ENCODE measurements at places on chromosomes 2 and 18.

DNA sequence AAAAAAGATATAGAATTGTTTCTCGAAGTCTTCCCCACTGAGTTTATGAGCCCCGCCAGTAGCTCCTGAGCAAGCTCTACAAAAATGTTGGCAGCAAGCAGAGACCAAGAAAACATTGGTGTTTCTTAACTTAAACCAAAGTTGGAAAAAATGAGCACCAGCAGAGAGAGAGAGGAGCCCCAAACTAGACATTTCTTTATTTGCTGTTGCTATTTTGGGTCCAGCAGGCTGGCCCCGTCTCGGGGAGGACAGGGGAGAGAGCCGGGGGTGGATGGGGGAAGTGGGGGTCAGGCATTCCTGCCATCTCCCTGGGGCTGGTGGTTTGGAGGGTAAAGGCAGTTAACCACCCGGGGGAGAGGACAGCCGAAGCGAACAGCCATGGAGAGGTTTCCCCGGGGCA lies 113.0 kb downstream of the DYSF start:
- no peak for DNase-seq

DNA sequence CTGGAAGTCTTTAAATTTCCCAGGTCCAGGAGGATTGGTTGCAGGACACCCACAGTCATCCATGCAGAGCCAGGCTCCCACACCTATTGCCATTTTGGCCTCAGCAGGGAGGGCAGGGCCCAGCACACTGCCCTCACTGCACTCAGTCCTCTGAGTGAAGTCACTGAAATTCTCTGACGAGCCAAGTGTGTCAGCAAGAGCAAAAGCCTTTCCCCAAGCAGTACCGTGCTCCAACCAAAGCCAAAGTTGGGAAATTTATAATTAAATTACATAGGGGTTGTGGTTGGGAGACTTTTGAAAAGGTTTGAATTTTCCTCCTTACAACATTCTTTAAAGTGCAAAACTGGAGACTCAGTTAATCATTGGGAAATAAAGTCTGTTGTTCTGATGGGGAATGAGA lies 98.5 kb upstream of the CD226 start:
- no peak for DNase-seq

DNA sequence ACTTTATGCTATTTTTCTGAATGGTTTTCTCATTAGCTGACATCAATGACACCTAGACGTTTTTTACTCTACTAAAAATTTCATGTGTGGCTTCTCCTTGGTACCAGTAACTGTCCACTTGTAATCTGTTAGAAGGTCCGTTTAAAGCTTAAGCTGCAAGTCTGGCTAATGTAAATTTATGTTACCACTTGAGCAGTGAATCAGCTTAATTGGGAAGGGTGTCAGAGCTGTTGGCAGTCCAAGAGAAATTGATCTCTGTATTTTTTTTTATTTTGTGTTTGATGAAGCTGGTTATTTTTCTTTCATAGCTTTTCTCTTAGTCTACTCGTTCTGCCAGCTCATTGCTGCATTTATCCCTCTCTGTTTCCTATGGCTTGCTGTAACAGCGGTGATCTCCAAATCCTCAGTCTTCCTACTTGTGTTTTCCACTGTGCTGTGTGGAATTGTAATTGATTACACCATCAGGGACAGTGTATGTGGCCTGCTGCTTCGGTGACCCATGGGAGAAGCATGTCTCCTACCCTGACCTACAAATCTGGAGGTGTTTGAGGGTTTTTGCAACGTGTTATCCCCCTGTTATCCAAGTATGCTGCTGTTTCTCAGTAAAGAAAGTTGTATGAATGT lies 724.2 kb upstream of the REG3G start:
- no peak for DNase-seq

GRCh38 chr2:215362562-215362904 lies 50.7 kb downstream of the ATIC start:
- DNase-seq = no peak

GRCh38 chr18:47953471-47953931 lies 23.0 kb upstream of the SMAD2 start:
- peak; percentile 78 for DNase-seq

DNA sequence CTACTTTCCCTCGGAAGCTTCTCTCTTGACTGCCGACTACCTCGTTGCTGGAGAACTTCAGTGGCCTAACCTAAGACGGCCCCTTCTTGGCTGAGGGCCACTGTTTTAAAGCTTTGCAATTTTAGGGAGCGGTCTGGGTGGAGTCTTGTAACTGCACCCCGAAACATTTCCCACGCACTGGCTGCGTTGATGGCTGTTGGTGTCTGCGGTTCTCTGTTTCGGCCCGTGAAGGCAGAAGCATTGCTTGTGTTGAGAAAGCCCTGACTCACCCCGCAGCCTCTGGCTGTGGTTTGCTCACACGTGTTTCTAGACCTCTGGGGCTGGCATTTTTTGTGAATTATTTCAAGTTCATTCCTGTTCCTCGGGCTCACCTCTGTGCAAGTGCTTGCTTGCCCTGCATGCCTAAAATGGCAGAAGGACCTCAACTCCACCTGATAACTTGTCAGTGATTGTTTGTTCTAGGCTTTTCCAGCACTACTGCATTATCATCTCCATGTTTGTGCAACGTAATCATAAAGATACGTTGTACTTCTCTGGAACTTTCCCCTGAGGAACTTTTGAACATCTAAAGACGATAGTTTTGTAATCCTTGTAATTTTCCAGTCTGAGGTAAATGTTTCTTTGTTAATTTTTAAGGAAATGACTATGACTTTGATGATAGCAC lies 94.2 kb upstream of the DLX2 start:
- DNase-seq = no peak

GRCh38 chr2:197599285-197599965 lies 76.0 kb downstream of the RFTN2 start:
- peak; percentile 47 for DNase-seq

DNA sequence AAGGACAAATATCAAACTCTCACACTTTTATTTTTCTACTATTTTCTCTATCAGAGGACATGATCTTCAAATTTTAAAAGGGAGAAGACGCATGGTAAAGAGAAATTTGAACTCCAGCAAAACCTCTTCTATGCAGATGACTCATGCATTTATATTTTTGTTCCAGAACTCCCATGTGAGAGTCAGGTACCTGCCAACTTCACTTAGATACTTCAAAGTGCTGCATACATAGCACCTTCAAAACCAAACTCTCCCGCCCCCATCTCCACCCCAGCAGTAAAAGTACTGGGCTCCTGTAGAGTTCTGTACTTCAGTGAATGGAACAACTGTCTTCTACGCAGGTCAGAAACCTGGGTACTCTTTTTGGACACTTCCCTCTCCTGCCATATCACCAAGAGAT lies 398.3 kb downstream of the TGIF1 start:
- no peak for DNase-seq

- no peak for DNase-seq
These were observed 1739.1 kb upstream of the PIK3C3 start for GRCh38 chr18:40215979-40216378.

- no peak for DNase-seq
These were observed 291.6 kb downstream of the TNS1 start for GRCh38 chr2:217711188-217711587.

DNA sequence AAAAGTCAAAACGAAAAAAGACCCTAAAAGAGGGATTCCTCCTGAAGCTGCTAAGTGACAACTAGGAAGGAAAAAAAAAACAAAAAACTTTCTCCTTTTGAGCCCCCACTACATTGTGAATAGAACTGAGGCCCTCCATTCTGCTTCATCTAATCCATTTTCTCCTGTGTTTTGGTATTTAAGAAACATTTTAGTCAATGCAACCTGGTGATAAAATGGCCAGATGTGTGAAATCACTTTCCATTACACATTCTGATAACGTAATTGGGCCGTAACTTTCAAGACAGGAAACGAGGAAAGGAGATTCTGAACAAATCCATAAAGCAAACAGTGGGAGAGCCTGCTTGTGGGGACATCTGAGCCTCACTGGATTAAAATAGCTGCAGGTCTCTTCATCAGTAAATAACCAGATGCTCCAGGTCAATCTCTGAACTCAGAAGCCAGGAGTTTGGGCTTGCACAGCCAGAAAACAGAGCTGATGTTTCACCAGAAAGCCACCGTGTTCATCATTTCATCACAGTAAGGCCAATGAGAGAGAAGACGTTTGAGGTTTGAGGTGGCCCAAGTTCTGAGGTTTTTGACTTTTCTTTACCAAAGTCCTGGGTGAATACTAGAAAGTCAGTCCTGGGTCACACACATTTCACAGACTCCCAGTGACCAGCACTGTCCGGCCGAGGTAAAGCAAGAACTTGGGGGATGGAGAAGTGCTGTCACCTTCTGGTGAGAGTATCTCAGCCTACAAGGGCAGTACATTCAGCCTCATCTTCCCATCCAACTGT lies 47.8 kb downstream of the TGFA start:
- no peak for DNase-seq

- DNase-seq = no peak
These were observed 894.9 kb upstream of the CDH2 start for GRCh38 chr18:29071869-29072268.

- peak; percentile 79 for DNase-seq
These were observed 48.5 kb upstream of the LRPPRC start for GRCh38 chr2:44044281-44044720.

DNA sequence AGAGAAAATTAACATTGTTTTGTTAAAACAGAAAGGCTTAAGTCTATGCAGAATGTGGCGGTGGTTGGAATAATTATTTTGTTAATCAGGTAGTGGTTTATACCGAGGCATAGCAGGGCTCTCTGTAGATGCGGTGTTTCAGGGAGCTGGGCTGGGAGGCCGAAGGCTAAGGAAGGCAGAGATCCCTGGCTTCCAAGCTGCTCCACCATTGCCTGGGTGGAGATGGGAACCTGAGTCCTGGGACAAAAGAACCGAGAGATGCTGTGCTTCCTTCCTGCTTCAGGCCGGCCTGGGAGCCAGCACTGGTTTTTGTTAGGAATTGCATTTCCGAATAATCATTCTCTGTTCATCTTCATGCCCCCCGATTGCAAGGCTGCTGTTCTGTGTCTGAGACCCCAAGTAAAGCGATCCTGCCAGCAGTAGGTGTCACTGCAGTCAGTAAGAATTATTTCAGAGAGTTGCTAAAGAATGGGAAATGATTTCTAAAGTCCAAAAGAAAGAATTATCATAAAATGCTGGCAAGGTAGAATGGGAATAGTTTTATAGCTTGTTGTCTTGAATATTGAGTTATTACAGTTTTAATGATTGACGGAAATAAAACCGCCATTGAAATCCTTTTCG lies 824.9 kb downstream of the GALR1 start:
- DNase-seq = no peak

DNA sequence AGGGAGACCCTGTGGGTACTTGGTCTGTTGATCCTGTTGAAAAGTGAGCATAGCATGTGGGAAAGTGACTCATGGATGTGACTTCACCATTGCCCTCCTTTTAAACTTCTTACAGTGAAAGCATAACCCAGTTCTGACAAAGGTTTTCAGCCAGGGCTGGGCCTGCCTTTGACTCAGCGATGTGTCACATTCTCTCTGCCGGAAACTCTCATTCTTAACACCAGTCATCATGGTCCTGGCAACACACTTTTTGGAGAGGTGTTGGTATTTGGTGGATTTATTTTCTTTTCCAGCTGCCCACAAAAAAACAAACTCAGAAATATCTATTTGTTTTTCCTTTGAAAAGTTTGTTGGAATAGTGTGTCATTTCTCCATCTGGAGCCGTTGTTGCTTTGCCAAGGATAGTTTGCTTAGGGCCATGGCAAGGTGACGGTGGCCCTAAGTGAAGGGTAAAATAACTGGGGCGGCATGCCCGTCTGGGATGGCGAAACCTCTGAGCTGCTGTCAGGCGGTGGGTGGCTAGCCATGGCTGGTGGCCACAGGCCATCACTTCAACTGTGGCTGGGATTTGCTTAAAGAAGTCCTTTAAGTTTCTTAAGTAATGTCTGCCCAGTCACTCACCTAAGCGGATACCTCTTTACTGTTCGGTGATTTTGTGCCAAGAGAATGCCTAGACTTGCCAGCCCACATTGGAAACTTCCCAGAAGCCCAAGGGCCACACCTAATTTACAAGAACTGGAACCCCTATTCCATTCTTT lies 123.3 kb downstream of the LTBP1 start:
- no peak for DNase-seq

GRCh38 chr2:75047992-75048625 lies 89.7 kb downstream of the POLE4 start:
- no peak for DNase-seq

DNA sequence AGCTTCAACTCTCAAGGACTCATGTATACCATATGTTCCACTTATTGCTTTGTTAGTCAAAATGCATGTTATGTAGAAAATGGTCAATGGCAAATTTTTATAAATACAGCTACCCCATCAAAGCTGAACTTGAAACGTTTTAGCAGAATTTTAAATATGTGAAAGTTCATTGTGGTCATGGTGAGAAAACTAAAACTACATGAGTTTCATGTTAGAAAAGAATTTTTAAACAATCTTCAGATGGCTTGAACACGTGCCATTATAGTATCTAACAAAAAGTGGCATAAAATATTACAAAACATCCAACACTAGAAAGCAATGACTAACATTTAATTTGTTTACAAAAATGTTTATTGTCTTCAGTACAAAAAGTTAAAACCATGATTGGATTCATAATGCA lies 246.0 kb upstream of the KCNJ3 start:
- DNase-seq = no peak

GRCh38 chr2:236951830-236952475 lies 133.7 kb upstream of the COPS8 start:
- no peak for DNase-seq

DNA sequence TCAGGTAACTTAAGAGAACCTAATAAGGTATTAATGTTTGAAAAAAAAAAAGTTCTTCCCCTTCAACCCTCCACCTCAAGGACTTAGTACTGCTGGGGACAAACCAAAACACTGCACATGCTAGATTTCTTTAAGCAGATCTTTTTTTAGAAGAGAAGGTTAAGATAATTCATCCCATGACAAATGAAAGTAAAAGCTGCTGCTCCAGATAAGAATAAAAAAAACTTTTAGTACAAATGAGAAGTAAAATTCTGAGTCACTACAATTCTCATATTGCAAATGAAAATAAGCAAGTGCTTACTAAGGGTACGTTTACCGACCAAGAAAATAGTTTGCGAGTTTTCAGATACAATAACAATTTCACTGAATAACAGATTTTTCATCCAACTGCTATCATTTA lies 8.9 kb downstream of the STAM2 start:
- DNase-seq = no peak

DNA sequence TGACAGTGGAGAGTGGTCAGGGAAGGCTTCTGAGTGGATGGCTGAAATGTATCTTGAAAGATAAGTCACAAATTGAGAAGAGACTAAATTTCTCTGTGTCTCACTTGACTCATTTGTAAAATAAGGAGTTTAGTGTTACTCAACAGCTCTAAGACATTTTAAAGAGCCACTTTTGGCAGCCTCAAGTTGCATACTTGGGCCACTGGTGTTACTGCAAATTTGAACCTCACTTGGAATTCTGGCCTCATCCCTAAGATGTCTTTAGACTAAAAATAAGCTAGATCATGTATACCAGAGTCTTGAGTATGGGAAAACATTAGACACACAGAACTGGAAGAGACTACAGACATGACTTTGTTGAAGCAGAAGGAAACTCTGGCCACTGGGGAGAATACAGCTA lies 4.5 kb upstream of the MTLN start:
- DNase-seq = no peak

GRCh38 chr2:70039366-70039765 lies 47.9 kb upstream of the PCBP1 start:
- no peak for DNase-seq

Data from NCI-H2171 (cell line).